ENCODE measurements at places on chromosomes 4 and X.
A peak's percentile ranks its signal among the peaks of the same experiment; 100 is the strongest.

GRCh38 chr4:171582961-171583581 is 230.1 kb upstream of the GALNTL6 start:
- H3K36me3 ChIP-seq, result no peaks in the 10 kb centered on the region
- no peak overlapping the region for H3K4me3 ChIP-seq
- no peaks in the 10 kb centered on the region for H3K27me3 ChIP-seq
- no peak for DNase-seq
- H3K4me1 ChIP-seq, result no peaks in the 10 kb centered on the region
- no peak overlapping the region for H3K27ac ChIP-seq

DNA sequence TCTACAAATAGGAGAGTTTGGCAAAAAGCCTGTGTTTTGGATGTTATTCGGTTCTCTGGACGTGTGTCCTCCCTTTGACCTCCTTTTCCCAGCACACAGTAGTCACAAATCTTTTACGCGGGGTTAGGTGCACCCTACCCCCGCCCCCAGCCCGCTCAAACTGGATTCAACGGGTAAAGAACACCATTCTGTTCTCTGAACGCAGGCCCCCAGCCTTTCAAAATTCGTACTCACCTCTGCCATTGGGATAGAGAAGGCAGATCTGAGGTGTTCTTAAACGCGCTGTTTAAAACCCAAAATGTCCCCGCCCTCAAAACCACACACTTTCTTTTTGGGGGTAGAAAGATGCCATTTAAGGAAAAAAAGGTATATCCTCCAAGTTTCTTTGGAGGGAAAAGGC is 2.7 kb downstream of the LEF1 start:
- no peak for DNase-seq
- H3K36me3 ChIP-seq, result no peaks in the 10 kb centered on the region
- peaks cover 3% of the 10 kb centered on the region for H3K4me1 ChIP-seq
- no peak overlapping the region for H3K27ac ChIP-seq

GRCh38 chr4:42646013-42646784 is 10.7 kb downstream of the ATP8A1 start:
- no peak overlapping the region for H3K27ac ChIP-seq
- H3K4me3 ChIP-seq, result no peak overlapping the region
- DNase-seq, result no peak
- no peaks in the 10 kb centered on the region for H3K27me3 ChIP-seq

- H3K36me3 ChIP-seq, result no peaks in the 10 kb centered on the region
- DNase-seq, result no peak
- H3K27me3 ChIP-seq, result peaks cover 29% of the 10 kb centered on the region
These were observed 70.8 kb downstream of the ADRA2C start for GRCh38 chr4:3836756-3837601.

- H3K27ac ChIP-seq, result no peak overlapping the region
- no peaks in the 10 kb centered on the region for H3K27me3 ChIP-seq
- H3K4me3 ChIP-seq, result no peak overlapping the region
- H3K36me3 ChIP-seq, result no peaks in the 10 kb centered on the region
- no peaks in the 10 kb centered on the region for H3K4me1 ChIP-seq
- no peak for DNase-seq
These were observed 135.0 kb downstream of the RBM46 start for GRCh38 chr4:154916068-154916467.

GRCh38 chr4:141037446-141037845 is 95.8 kb downstream of the RNF150 start:
- H3K4me1 ChIP-seq, result no peaks in the 10 kb centered on the region
- no peak for DNase-seq
- no peaks in the 10 kb centered on the region for H3K27me3 ChIP-seq
- no peaks in the 10 kb centered on the region for H3K36me3 ChIP-seq

DNA sequence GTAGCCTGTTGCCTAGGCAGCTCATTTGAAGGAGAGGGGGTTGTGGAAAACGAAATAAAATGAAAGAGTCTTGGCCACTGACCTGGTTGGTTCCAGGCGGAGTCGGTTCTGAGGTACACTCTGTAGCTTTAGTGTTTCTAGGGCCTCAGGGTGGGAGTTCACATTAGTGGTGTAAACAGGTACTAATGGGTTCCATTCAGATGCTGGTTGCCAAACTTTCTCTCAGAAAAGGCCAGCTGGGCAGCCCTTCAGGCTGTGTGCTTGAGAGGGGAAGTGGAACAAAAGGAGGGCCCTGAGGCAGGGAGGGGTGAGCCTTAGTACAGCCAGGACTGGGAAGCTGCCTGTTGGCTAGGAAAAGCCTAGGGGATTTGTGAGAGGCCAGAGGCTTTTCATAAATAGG is 24.8 kb downstream of the NHSL2 start:
- H3K4me3 ChIP-seq, result no peak overlapping the region
- DNase-seq, result no peak
- no peaks in the 10 kb centered on the region for H3K27me3 ChIP-seq
- no peaks in the 10 kb centered on the region for H3K36me3 ChIP-seq

- H3K36me3 ChIP-seq, result no peaks in the 10 kb centered on the region
- H3K4me3 ChIP-seq, result no peak overlapping the region
- no peaks in the 10 kb centered on the region for H3K27me3 ChIP-seq
- no peaks in the 10 kb centered on the region for H3K4me1 ChIP-seq
- no peak for DNase-seq
These were observed 4.7 kb downstream of the USP51 start for GRCh38 chrX:55484948-55485347.

DNA sequence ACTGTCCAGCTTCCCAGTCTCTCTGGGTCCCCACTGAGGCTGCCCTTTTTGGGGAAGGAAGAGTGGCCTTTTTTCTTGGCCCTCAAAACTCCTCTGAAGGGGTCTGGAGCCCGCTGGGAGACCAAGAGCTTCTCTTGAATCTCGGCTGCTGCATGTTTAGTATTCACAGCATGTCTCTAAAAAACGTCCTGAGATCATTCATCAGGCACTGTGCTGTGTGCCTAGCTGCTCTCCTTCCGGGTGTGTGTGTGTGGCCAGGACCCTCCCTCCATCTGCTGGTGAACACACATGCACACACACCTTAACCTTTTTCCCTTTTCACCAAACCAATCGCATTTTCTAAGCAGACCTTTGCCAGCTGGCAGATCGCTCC is 841 bp upstream of the FRMPD3 start:
- H3K4me1 ChIP-seq, result peaks cover 6% of the 10 kb centered on the region
- no peak overlapping the region for H3K27ac ChIP-seq
- no peaks in the 10 kb centered on the region for H3K36me3 ChIP-seq
- peaks cover 13% of the 10 kb centered on the region for H3K27me3 ChIP-seq
- H3K4me3 ChIP-seq, result no peak overlapping the region
- no peak for DNase-seq

DNA sequence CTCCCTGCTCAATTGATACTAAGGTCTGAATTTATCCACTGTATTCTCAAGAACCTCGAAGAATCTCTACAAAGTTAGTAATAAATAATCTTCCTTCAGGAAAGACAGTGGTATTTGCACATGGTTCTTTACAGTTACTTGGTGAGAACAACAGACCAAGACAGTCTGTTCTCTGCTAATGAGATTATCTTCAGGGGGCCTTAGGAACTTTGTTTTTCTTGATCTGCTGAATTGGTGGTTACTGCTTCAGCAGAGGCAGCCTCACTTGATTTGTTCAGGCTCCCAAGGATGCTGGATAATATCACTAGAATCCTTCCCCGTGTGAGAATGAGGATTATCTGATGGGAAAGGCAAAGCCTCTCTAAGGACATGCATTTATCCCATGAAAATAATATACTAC is 64.8 kb downstream of the CBR4 start:
- no peaks in the 10 kb centered on the region for H3K27me3 ChIP-seq
- no peaks in the 10 kb centered on the region for H3K36me3 ChIP-seq
- no peak overlapping the region for H3K27ac ChIP-seq
- no peak for DNase-seq
- H3K4me3 ChIP-seq, result no peak overlapping the region
- H3K4me1 ChIP-seq, result no peaks in the 10 kb centered on the region

- no peaks in the 10 kb centered on the region for H3K27me3 ChIP-seq
- no peak for DNase-seq
- H3K4me3 ChIP-seq, result no peak overlapping the region
- no peaks in the 10 kb centered on the region for H3K36me3 ChIP-seq
- no peak overlapping the region for H3K27ac ChIP-seq
These were observed 158.8 kb downstream of the ADGRA3 start for GRCh38 chr4:22356987-22357596.

DNA sequence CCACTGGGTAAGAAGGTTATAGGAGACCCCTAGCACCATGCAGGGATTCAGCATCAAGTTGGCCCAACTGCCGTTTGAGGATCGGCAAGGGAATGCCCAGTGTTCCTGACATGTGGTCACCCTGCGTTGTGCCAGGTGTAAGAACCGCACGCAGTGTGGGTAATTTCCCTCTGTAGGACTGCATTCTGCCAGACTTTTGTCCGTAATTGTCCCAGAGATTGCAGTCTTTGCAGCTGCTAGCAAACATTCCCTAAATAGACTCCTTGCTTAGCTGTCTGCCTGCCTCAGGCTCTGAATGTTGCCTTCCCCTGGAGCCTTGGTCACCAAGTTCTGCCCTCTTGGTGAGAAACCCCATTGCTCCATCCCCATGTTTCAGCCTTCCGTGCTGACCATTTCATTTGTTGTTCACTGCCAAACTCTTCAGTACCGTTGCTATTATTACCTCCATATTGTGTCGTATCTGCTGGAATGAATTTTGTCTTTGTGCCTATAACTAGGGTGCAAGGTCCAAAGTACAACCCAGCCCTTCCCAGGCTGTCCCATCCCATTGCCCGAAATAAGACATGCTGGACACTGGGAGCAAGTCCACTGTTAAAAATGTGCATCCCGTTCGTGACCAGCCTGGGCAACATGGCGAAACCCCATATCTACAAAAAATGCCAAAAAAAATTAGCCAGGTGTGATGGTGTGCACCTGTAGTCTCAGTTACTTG is 53.8 kb upstream of the USP9X start:
- H3K27ac ChIP-seq, result peak overlapping the region; percentile 64
- no peak overlapping the region for H3K4me3 ChIP-seq

GRCh38 chr4:174709526-174709925 is 119.5 kb downstream of the GLRA3 start:
- H3K27ac ChIP-seq, result no peak overlapping the region
- no peaks in the 10 kb centered on the region for H3K36me3 ChIP-seq
- H3K4me3 ChIP-seq, result no peak overlapping the region
- no peaks in the 10 kb centered on the region for H3K4me1 ChIP-seq
- no peaks in the 10 kb centered on the region for H3K27me3 ChIP-seq

GRCh38 chr4:1673671-1674070 is 10.4 kb downstream of the FAM53A start:
- H3K36me3 ChIP-seq, result no peaks in the 10 kb centered on the region
- H3K27ac ChIP-seq, result no peak overlapping the region
- no peak for DNase-seq
- H3K4me3 ChIP-seq, result no peak overlapping the region
- no peaks in the 10 kb centered on the region for H3K4me1 ChIP-seq

GRCh38 chr4:170395773-170396172 is 306.0 kb upstream of the AADAT start:
- DNase-seq, result no peak
- H3K4me1 ChIP-seq, result no peaks in the 10 kb centered on the region
- H3K27me3 ChIP-seq, result no peaks in the 10 kb centered on the region
- H3K4me3 ChIP-seq, result no peak overlapping the region
- no peak overlapping the region for H3K27ac ChIP-seq

DNA sequence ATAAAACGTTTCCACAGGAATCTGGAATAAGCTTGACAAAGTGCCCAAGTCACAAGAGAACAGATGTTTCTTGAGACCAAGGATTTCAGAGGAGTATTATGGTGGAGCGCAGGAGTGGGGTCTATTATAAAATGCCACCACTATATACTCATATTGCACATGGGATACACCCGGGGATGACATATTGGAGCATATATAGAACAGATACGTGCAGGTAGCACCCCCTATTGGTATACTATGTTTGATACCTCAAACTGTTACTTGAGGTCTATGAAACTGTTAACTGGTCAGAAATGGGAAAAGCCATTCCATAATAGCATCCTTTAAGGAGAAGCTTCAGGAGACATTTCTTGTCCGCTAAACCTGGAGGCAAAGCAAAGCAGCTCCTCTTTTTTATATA is 86.0 kb downstream of the PCYT1B start:
- H3K27me3 ChIP-seq, result no peaks in the 10 kb centered on the region
- no peak for DNase-seq

- H3K27me3 ChIP-seq, result no peaks in the 10 kb centered on the region
- H3K27ac ChIP-seq, result no peak overlapping the region
- H3K4me3 ChIP-seq, result no peak overlapping the region
- H3K4me1 ChIP-seq, result no peaks in the 10 kb centered on the region
- DNase-seq, result no peak
These were observed 317.1 kb downstream of the DCTD start for GRCh38 chr4:182600093-182600492.

DNA sequence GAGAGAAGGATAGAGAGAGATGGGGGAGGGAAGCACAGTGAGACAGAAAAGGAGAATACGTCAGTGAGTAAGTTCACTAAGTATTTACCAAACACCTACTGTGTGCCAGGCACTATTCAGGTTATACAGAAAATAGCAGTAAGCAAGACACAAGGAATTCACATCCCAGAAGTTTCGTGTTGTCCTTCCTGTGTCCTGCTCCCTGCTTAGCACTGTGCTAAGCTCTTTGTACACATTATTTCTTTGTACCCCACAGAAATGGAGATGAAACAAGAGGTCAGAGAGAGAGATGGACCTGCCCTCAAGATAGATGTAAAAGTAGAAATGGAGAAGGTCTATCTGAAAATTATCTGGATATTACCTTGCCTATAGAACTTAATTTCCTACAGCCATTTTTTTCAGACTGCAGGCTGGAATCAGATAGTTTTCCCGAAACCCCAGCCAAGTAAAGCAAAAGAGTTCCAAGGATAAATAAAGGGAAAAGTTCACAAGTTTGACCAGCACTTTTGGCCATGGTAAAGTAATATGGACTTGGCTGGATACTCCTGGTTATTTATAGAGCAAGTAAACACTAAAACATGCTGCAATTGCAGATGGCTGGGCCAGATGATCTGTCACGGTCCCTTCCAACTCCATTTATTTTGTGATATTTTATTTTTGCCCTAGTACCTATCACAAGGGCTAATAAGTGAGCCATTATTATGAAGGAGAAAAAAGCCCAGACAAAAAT is 353.7 kb upstream of the SLC7A11 start:
- peaks cover 8% of the 10 kb centered on the region for H3K4me1 ChIP-seq
- H3K36me3 ChIP-seq, result no peaks in the 10 kb centered on the region
- no peak overlapping the region for H3K4me3 ChIP-seq
- no peaks in the 10 kb centered on the region for H3K27me3 ChIP-seq

Measured in transverse colon (tissue), 4 donors.